Activated T-helper 1 cell treated with Interleukin-2 at 50 U/mL for 16 hours (primary cell): ENCODE measurements at places on chromosomes 2 and 18.

DNA sequence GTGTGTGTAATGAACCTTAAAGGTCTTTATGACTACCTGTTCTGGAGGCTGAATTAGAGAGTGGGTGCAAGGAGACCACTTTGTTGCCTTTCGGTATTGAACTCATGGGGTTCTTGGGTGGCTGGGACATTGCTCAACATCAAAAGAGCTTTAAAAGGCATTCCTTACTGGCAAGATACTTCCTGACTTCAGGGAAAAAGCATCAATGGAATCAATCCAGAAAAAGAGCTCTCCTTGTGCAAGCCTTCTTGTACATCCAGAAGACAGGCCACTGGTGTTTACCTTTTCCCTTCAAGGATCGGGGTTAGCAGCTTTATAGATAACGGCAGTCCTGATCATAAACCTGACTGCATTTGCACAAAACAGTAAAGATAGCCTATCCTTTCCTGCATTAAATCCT, 9.5 kb downstream of the PNO1 start:
- DNase-seq = no peak

GRCh38 chr2:192546565-192546964, 351.8 kb upstream of the TMEFF2 start:
- DNase-seq = no peak

DNA sequence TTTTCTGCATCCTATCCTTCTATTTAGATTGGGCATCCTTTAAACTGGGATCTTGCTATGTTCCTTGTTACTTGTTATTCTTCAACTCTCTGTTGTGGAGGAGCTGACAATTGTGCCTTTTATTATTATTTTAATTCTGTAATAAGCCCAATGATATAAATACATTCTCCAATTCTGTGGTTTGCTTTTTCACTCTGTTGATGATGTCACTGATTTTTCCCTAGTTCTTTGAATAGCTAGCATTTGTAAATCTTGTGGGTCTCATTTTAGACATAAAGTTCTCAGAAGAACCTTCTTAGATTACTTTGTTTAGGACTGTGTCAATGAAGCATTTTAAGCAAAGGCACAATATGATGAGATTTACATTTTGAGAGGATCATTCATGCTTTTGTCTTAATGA, 79.5 kb upstream of the SLC8A1 start:
- no peak for DNase-seq

GRCh38 chr2:696999-697627, 19.9 kb upstream of the TMEM18 start:
- DNase-seq = no peak

DNA sequence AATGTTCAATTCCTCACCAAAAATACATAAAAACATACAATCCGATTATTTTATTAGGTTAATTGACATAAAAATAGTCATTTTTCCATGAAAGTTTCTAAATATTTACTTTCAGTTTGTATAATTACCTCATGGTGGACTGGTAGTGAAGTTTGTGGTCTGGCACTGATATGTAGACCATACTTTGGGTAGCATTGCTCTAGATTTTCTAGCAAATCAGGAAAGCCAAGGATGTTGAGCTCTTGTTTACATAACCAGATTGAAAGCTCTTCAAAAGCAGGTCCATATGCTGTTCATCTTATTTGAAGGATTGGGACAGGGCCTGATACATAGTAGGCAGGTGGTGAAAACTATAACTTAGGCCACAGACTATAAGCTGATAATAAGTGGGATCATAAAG, 61.8 kb downstream of the COMMD1 start:
- no peak for DNase-seq

DNA sequence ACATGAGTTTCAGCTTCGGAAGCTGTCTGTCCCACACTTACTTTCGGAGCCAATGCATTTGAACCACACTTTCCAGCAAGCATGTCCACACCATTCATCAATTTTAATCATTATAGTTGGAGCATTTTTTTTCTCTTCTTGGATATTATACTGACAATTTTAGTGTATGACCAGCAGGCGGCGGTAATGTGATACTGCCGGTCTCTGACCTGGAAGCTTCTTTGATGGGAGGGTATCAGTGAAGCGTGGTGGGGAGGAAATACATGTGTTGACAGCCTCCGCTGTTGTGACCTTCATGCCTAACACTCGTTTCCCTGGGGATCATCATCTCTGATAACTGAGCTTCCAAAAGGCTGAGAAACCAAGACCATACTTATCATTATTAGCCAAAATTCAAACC, 231.7 kb downstream of the GBX2 start:
- no peak for DNase-seq
